ENCODE measurements at places on chromosomes 1 and 21.

DNA sequence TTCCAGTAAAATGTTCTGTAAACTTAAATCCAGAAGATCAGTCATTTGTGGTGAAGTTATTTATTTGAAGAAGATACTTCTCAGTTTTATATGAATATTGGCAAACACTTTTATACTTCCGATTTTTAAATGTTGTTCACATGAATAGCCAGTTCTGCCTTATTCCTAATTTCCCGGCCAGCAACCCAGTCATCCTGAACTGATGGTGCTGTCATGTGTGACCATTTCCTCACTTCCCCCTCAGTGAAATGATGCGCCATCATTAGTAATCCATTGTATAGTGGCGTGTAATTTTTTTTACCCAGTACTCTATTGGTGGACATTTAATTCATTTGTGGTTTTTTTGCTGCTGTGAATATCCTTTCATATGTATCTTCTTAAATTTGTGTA lies 16.4 kb downstream of the GPSM2 start:
- DNase-seq, result no peak

DNA sequence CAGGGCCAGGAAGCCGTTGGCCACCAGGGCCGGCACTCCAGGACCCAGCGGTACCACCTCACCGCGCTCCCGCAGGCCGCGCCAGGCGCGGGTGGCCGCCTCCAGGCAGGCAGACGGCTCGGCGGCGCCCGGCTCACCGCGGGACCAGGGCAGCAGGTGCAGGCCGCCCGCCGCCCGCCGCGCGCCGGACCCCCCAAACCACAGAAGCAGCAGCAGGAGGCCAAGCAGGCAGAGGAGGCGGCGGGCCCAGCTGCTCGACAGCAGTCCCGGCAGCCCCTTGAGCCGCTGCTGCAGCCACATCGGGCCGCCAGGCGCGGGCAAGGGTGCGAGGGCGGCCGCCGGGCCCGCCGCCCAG lies 312 bp downstream of the KIAA2013 start:
- no peak for DNase-seq

DNA sequence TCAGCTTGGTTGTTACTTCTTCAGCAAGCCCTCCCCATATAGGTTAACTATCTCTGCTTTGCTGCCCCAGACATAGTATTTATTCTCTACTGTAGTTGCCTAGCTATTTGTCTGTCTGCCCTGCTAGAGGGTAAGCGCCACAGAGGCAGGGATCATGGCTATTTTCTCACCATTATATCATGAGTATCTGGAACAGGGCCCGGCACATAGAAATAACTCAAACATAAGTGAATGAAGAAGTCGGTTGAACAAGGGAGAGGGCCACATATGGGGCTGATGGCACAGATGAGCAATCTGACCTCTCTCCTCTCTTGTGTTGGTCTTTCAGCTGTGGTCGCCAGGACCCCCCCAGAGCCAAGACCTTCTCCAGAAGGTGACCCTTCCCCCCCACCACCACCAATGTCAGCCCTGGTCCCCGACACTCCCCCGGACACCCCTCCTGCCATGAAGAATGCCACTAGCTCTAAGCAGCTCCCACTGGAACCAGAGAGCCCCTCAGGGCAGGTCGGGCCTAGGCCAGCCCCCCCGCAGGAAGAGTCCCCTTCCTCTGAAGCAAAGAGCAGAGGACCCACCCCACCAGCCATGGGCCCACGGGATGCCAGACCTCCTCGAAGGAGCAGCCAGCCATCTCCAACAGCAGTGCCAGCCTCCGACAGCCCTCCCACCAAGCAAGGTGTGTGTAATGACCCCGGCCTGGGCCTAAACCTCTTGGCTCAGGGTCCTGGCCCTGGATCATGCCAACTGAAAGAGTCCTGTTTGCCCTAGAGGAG lies 14.9 kb downstream of the MAP7D1 start:
- no peak for DNase-seq

- DNase-seq, result no peak
Observed at GRCh38 chr1:178451529-178451928, 45.2 kb downstream of the CLEC20A start.

DNA sequence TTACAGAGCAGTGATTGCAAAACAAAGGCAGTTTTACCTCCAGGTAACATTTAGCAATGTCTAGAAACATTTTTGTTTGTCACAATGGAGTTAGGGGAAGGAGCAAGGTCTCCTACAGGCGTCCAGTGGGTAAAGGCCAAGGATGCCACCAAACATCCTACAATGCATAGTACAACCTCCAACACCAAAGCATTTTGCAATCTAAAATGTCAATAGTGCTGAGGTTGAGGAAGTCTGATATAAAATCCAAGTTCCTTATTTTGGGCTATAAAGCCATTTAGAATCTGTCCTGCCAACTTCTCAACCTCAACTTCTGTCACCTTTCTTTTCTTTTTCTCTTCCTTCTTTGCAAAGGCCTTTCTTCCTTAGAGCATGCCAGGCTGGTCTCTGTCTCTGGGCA lies 111.2 kb downstream of the FASLG start:
- no peak for DNase-seq

GRCh38 chr1:246492611-246493245 lies 14.4 kb downstream of the SMYD3 start:
- peak; percentile 35 for DNase-seq

- DNase-seq, result no peak
Observed at GRCh38 chr21:41643246-41643966, 123.4 kb downstream of the RIPK4 start.

GRCh38 chr1:234782791-234783190 lies 172.8 kb upstream of the IRF2BP2 start:
- DNase-seq, result no peak

GRCh38 chr1:25571522-25571970 lies 28.1 kb downstream of the LDLRAP1 start:
- no peak for DNase-seq

GRCh38 chr1:205359771-205360565 lies 3.2 kb upstream of the KLHDC8A start:
- DNase-seq, result no peak

- DNase-seq, result peak; percentile 34
Observed at GRCh38 chr1:32816676-32817158, 441 bp downstream of the YARS1 start.

DNA sequence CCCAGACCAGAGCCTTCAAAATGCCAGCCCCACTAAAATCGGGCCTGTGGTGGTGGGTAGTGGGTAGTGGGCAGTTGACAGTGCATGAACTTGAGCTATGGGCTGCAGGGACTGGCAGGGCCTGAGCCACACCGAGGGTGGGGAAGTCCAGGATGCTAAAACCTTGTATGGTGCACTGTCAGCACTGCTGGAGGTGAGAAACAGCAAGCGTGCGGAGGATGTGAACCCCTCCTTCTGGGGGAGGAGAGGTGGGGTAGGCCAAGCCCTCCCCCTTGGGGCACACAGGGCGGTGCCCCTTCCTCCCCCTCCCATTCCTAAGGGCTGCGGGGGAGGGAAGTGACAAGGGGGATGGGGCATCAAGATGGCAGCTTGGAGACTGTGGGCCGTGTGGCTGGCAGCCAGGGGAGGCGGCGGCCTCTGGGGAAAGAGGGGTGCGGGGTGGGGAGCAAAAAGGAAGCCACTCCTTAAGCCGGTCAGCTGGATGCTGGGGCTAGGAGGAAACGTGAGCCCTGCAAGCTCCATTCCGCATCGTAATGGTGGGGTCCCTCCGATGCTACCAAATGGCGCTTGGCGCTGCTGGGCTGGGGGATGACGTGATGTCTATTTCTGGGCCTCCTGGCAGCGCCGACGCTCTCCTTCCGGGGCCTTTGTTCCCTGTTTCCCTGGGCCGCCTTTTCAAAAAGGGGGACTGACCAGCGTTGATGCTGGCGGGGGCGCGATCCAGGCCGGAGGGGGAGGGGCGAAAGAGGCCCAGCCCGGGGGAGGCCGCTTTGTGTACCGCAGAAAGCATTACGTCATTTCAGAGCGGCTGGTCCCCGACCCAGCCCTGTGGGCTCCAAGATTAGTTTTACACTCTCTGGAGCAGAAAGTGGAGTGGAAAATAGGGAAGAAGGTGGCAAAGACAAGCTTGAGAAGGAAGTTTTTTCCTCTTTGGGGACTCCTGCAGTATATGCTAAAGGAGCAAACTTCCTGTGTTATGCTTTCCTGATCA lies 809 bp downstream of the SYT11 start:
- DNase-seq, result no peak

- DNase-seq, result no peak
Observed at GRCh38 chr1:98298319-98298718, 363.2 kb upstream of the SNX7 start.

- DNase-seq, result no peak
Observed at GRCh38 chr21:27421654-27422053, 454.8 kb upstream of the ADAMTS5 start.

DNA sequence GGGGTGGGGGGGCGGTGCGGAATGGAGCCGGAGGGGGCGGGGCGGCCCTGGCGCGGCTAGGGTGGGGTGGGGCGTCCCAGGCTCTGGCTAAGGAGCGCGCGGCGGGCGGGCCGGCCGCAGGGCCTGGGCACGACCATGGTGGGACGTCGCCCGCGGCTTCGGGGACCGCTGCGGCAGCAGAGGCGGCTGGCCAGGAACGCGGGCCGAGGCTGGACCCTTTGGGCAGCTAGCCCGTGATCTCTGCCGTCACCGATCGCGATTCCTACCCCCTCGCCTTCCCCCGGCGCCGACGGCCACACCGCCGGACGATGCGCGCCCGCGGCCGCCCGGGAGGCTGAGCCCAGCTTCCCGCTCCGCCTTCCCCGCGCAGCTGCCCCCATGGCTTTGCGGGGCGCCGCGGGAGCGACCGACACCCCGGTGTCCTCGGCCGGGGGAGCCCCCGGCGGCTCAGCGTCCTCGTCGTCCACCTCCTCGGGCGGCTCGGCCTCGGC lies at the start of gene MAP3K21:
TSS of gene MAP3K21 (plus strand) at position 74 of the 491 bp plus-strand sequence. CDS start at position 379, 305 bp downstream.
- no peak for DNase-seq

DNA sequence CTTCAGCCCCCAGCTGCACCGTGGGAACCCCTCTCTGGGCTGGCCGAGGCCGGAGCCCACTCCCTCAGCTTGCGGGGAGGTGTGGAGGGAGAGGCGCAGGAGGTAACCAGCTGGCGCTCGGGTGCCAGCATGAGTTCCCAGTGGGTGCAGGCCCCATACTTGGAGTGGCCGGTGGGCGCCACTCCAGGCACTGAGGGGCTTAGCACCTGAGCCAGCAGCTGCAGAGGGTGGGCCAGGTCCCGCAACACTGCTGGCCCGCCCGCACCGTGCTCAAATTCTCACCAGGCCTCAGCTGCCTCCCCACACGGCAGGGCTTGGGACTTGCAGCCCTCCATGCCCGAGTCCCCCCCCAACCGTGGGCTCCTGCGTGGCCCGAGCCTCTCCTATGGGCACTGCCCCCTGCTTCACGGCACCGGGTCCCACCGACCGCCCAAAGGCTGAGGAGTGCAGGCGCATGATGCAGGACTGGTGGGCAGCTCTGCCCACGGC lies 47.2 kb downstream of the LRRC53 start:
- no peak for DNase-seq

DNA sequence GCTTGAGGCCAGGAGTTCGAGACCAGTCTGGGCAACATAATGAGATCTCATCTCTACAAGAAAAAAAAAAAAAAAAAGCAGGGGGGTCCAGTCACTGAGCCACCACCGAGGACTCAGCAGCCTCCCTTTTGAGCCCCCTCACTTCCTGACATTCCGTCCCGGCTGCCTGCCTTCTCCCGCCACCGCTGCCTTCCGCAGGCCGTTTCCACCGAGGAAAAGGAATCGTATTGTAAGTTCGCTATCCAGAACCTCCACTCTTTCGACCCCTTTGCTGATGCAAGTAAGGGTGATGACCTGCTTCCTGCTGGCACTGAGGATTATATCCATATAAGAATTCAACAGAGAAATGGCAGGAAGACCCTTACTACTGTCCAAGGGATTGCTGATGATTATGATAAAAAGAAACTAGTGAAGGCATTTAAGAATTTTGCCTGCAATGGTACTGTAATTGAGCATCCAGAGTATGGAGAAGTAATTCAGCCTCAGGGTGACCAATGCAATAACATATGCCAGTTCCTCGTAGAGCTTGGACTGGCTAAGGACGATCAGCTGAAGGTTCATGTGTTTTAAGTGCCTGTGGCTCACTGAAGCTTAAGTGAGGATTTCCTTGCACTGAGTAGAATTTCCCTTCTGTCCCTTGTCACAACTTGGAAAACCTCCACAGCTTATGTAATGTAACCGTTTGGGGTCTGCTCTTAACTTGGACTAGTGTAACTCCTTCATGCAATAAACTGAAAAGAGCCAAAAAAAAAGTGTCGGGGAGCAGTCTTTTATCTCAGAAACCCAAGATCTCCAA lies 55.6 kb downstream of the GLUL start:
- no peak for DNase-seq

DNA sequence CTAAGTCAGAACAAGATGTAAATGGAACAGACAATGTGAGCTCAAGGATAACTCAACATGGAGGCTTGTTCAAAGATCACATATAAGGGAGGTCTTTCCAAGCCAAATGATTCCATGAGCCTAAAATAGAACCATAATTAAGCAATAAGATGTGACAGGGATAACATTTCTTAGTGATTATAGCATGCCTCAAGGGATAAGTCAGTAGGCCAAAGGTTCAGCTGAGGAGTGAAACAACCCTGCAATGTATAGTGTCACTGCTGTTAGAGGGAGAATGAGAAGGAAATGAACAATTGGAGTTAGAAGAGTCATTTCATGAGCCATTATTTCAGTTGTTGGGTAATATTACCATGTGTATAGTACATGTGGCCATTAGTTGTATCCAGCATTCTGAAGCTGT lies 25.0 kb downstream of the GORAB start:
- no peak for DNase-seq

DNA sequence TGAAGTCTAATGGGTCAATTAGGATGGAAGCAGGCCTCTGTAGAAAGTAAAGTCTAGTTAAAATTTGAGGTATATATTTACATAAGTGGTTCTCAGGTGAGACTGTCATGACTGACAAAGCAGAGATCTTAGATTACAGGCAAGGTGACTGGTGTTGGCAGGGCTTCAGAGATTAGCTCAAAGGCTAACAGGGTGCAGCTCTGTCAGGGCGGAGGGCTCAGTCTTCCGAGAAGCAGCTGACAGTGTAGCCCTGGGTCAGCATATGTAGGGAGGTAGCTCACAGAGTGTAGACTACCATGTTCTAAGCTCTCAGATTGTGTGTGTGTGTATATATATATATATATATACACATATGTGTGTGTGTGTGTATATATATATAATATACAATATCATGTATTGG lies 54.7 kb downstream of the RBM11 start:
- peak; percentile 75 for DNase-seq

GRCh38 chr1:223041481-223041880 lies 101.6 kb downstream of the TLR5 start:
- DNase-seq, result no peak

DNA sequence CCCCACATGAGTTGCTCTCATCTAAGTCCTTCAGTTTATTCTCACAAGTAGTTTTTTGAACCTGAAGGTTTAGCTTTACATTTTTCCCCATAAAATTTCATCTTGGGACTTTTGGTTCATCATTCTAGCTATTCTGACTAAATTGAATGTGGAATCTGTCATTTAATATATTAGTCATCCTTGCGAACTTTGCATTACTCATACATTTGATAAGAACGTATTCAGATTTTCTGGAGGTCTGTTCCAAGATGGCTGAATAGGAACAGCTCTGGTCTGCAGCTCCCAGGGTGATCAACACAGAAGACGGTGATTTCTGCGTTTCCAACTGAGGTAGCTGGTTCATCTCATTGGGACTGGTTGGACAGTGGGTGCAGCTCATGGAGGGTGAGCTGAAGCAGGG lies 59.8 kb upstream of the CSF1 start:
- no peak for DNase-seq
